Stimulated activated CD4-positive, alpha-beta T cell treated with anti-CD3 and anti-CD28 coated beads, TNF-alpha, amount 100 ng/mL, for 4 hours (primary cell): ENCODE measurements at places on chromosomes 16 and 17.

DNA sequence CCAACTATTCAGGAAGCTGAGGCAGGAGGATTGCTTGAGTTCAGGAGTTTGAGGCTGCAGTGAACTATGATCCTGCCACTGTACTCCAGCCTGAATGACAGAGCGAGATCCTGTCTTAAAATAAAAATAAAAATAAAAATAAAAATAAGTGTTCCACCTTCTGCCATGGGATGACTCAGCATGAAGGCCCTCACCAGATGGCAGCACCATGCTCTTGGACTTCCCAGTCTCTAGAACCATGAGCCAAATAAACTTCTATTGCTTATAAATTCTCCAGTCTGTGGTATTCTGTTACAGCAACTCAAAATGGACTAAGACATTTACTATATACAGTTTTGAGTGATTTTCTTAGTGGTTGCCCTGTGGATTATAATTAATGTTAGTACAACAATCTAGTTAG lies 7.9 kb upstream of the SLC38A7 start:
- DNase-seq, result no peak

GRCh38 chr17:9434642-9435057 lies 141.0 kb downstream of the STX8 start:
- no peak for DNase-seq

GRCh38 chr16:14241631-14242030 lies 170.5 kb downstream of the MRTFB start:
- no peak for DNase-seq

- DNase-seq, result no peak
Observed at GRCh38 chr17:17216776-17217175, 10.6 kb upstream of the PLD6 start.

GRCh38 chr17:57255182-57255775 lies 1.0 kb upstream of the MSI2 start:
- no peak for DNase-seq

DNA sequence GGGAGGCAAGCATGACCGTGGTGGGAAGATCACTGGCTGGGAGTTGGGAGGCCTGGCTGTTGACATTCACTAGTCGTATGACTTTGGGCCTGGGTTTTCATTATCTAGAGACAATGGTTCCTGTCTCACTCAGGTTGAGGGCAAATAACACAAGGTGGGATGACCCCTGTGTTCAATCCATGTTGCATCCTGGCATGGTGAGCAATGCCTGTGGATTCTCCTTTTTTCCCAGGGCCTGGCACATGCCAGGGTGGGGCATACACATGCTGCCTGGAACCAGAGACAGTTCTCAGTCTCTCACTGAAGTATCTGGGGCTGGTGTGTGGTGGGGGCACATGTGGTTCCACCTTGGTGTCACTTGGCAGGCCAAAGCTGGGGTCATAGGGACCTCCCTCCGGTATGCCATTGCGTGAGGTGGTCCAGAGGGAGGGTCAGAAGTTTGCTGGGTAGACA lies 5.4 kb downstream of the THRA start:
- DNase-seq, result no peak

DNA sequence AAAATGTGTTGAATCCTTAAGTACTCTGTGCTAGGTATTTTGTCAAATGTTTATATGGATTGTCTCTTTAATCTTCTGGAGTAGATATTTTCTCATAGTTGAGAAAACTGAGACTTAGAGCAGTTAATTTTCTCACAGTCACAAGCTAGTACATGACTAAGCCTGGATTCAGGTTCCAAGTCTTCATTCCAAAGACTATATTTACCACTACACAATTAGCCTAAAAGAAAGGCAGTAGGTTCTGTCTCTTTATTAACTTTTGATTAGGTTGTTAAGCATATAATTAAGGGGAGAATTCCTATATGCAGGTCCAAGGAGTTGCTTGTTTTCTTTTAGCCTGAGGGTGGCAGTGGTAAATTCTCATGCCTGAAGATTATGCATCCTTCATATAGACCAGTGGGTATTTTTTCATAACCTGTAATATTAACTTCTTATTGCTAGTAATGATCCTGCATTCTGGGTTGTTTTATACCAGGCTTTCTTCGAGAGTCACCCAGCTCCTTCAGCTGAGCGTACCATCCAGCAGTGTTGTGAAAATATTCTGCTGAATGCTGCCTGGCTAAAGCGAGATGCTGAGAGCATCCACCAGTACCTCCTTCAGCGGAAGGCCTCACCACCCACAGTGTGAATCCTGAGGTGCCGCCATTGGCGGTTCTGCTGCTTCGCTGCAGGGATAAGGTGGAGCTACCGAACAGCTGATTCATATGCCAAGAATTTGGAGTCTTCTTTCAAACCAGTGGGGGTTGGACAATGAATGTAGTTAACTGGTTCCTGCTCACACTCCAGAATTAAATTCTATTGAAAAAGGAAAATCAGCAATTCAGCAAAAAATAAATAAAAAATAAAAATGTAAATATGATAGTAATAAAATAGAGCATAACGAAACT lies 28.2 kb upstream of the KPNB1 start:
- DNase-seq, result no peak

DNA sequence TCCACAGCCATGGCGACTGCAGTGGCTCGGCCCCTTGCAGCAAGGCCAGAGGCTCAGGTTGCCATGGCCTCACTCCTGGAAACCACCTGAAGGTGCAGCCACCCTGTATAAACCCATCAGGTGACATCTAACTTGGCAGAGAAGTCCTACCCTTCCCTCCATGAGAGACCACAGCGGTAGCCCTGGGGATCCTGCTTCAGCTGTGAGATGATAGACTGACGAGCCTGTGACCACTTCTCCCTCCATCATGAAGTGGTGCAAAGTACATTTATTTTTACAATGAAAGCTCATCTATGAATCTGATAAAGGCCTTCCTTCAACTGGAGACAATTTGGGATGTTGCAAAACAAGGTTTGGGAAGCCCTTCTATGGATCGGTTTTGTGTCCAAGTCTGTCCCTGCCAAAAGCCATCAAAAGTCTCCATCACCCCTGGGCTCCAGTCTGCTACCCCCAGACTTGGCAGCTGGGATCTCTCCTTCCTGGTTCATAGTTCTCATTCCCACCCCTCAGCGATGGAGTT lies 1.8 kb downstream of the ZACN start:
- no peak for DNase-seq
